AG04449 (cell line): ENCODE measurements at places on chromosomes 16 and 17.

- DNase-seq = no peak
These were observed 37.6 kb downstream of the ARHGAP27 start for GRCh38 chr17:45394913-45395568.

GRCh38 chr17:45672301-45672700, 111.8 kb upstream of the CRHR1 start:
- no peak for DNase-seq

DNA sequence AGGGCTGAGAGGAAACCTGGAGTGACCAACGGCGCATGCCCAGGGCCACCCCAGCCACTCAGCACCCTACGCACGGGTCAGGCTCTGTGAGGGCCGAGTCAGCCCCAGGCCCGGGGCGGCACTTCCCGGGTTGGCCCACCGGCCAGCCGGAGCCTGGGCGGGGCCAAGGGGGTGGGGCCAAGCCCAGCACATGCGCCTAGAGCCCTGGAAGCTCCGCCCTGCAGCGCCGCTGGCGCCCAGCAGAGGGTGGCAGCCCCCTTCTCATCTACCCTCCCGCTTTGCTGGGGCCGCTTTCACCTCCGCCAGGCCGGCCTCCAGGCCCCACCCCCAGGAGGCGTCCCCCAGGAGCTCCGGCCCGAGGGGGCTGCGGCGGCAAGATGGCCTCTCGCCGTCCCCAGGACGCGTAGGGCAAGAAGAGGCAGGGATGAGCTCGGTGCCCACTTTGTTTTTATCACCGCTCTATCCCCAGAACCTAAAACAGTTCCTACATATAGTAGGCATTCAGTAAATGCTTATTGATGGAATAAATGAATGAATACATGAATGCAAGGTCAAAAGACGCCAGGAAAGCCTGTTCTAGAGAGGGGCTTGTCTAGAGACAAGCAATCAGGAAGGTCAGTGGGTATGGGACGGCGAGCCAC, 31.3 kb downstream of the MYO18A start:
- DNase-seq = no peak

- DNase-seq = no peak
These were observed 297.7 kb downstream of the SEC14L1 start for GRCh38 chr17:77438241-77439188.
